ENCODE measurements at places on chromosomes 5 and 9.

DNA sequence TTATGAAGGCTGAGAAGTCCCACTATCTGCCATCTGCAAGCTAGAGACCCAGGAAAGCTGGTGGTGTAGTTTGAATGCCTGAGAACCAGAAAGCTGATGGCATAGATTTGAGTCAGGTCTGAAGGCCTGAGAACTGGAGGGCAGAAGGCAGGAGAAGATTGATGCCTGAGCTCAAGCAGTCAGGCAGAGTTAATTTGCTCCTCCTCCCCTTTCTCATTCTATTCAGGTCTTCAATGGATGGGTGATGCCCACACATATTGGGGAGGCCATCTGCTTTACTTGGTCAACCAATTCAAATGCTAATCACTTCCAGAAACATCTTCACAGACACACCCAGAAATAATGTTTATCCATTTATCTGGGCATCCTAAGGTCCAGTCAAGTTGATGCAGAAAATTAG lies 87.6 kb upstream of the CPLX2 start:
- no peak for DNase-seq
- no peaks in the 10 kb centered on the region for H3K4me1 ChIP-seq
- H3K36me3 ChIP-seq: no peaks in the 10 kb centered on the region
- no peak overlapping the region for H3K4me3 ChIP-seq

DNA sequence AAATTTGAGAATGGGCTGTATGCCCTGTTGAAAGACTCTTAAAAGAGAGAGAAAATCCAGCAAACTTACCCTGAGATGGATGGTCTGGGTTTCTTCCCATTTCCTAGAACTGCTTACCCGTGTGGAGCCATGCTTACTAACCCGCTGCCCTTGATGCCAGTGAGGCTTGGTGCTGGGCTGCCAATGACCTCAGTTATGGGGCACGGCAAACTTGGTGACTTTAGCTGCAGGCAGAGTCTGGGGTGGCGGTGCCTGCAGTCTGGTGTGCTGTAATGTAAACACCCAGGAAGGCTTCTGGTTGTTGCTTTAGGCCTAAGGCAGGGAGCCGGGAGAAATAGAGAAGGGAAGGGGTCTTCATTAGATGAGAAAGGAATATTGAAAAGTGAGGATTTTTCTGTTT lies 7.3 kb upstream of the TENT4A start:
- H3K27ac ChIP-seq: no peak overlapping the region
- H3K4me1 ChIP-seq: peaks cover 12% of the 10 kb centered on the region
- no peaks in the 10 kb centered on the region for H3K36me3 ChIP-seq
- DNase-seq: peak; percentile 10
- H3K4me3 ChIP-seq: no peak overlapping the region

- DNase-seq: no peak
- no peaks in the 10 kb centered on the region for H3K27me3 ChIP-seq
- H3K4me3 ChIP-seq: no peak overlapping the region
- no peaks in the 10 kb centered on the region for H3K36me3 ChIP-seq
- H3K27ac ChIP-seq: no peak overlapping the region
Observed at GRCh38 chr5:158910782-158911692, 188.7 kb downstream of the EBF1 start.

- no peak overlapping the region for H3K4me3 ChIP-seq
- H3K27me3 ChIP-seq: no peaks in the 10 kb centered on the region
- no peaks in the 10 kb centered on the region for H3K4me1 ChIP-seq
- DNase-seq: no peak
- no peaks in the 10 kb centered on the region for H3K36me3 ChIP-seq
Observed at GRCh38 chr9:11318946-11319345, 706.1 kb upstream of the PTPRD start.

DNA sequence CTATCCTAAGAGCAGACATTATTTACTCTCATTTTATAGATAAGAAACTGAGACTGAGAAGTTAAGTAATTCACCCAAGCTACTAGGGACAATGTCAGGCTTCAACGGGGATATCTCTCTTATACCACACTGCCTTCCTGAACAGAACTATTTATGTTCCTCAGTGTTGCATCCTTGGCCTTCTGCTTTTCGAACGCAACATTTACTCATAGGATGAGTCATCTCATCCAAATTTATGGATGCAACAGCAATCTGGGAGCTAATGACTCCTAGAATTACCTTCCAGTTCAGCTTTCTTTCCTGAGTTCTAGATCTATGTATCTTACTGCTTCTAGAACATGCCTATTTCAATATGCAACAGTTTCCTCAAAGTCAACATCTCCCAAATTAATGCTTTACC lies 103.6 kb upstream of the PAM start:
- H3K4me1 ChIP-seq: no peaks in the 10 kb centered on the region
- H3K27ac ChIP-seq: no peak overlapping the region
- H3K27me3 ChIP-seq: no peaks in the 10 kb centered on the region
- H3K4me3 ChIP-seq: no peak overlapping the region
- no peaks in the 10 kb centered on the region for H3K36me3 ChIP-seq

- no peaks in the 10 kb centered on the region for H3K27me3 ChIP-seq
- no peaks in the 10 kb centered on the region for H3K36me3 ChIP-seq
- H3K4me3 ChIP-seq: no peak overlapping the region
- no peaks in the 10 kb centered on the region for H3K4me1 ChIP-seq
Observed at GRCh38 chr5:61202213-61202612, 39.9 kb upstream of the SMIM15 start.

Data from breast epithelium (tissue), 4 donors.